ENCODE measurements at places on chromosomes 2 and 18. TPM values are rescaled to one million over a fixed set of nuclear protein-coding genes. Genes with fewer than 3 reads are reported as not detected.
A peak's percentile ranks its signal among the peaks of the same experiment; 100 is the strongest.

DNA sequence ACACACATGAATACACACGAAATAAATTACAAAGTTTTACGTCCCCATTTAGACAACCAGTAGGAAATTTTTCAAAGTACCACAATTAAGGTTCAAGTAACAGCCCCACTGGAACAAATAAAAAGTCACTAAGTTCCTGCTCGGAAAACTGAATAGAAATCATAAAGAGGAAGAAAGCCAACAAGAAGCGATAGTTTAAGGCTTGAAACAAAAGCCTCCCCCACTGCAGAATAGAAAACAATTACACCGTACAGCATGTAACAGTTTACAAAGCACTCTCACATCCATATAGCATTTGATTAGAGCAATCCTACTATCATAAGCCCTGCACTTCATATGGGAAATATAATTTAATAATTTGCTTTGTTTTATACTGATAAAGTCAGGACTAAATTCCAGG lies 15.5 kb downstream of the KLF7 start:
- peaks cover 24% of the 10 kb centered on the region for H3K4me1 ChIP-seq
- no peak overlapping the region for H3K4me3 ChIP-seq
- no peak overlapping the region for H3K27ac ChIP-seq

GRCh38 chr18:9869715-9870430 lies 15.9 kb upstream of the TXNDC2 start:
- no peaks in the 10 kb centered on the region for H3K36me3 ChIP-seq
- no peak overlapping the region for H3K27ac ChIP-seq
- H3K27me3 ChIP-seq, result no peaks in the 10 kb centered on the region
- H3K4me3 ChIP-seq, result no peak overlapping the region
- peaks cover 10% of the 10 kb centered on the region for H3K4me1 ChIP-seq

DNA sequence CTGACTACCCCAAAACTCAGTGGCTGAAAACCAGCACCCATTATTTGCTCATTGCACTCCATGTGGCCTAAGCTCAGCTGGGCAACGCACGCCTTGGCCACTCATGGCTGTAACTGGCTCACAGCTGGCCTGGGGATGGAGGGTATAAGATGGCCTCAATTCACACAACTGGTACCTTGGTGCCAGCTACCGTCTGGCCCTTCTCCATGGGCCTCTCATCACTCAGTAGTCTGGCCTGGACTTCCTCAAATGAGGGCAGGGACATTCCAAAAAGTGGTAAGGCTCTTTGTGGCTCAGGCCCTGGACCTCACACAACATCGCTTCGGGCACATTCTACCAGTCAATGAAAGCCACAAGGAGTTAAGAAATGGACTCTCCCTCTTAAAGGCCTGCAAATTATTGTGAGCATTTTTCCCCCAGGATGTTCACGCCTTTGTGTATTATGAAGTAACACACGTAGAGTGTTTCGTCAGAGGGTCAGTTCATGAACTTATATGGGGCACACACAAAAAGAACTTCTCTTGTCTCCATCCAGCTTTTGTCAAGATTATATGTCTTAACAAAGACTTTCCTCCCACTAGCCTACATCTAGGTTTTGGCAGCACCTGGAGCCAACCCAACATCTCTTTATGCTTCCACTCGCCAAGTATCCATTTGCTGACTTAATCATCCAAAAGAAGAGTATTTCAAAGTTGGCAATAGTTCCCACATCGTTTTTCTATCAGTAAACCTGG lies 145.2 kb downstream of the CCBE1 start:
- H3K4me3 ChIP-seq, result no peak overlapping the region
- no peaks in the 10 kb centered on the region for H3K27me3 ChIP-seq
- peaks cover 24% of the 10 kb centered on the region for H3K4me1 ChIP-seq
- no peak for DNase-seq
- no peak overlapping the region for H3K27ac ChIP-seq
- H3K36me3 ChIP-seq, result no peaks in the 10 kb centered on the region

DNA sequence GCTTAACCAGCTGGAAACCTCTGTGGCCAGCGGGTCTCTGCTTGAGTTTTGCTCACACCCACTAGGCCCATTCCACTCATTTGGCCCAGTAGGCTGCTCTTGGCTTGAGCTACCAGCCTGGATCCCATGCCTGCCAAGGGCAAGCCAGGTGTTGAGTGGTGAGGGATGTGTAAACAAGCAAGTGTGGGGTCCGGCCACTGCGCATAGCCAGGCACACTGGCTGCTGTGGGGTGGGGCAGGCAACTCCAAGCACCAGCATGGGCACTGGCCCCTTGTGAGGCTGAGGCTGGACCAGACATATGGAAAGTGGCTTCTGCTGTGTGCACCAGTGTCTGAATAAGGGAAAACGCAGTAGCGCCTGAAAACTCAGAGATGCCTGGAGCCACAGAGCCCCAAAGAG lies 732.7 kb downstream of the NR4A2 start:
- no peaks in the 10 kb centered on the region for H3K27me3 ChIP-seq
- H3K27ac ChIP-seq, result no peak overlapping the region
- H3K36me3 ChIP-seq, result no peaks in the 10 kb centered on the region
- no peak overlapping the region for H3K4me3 ChIP-seq
- DNase-seq, result no peak

- no peak for DNase-seq
- H3K36me3 ChIP-seq, result peaks cover 13% of the 10 kb centered on the region
- no peaks in the 10 kb centered on the region for H3K4me1 ChIP-seq
- no peak overlapping the region for H3K27ac ChIP-seq
- no peaks in the 10 kb centered on the region for H3K27me3 ChIP-seq
- no peak overlapping the region for H3K4me3 ChIP-seq
These were observed 93.5 kb upstream of the KIF5C start for GRCh38 chr2:148781544-148781943.

GRCh38 chr18:67517444-67517765 lies 885 bp upstream of the DSEL start:
- H3K36me3 ChIP-seq, result no peaks in the 10 kb centered on the region
- no peak overlapping the region for H3K4me3 ChIP-seq
- DNase-seq, result peak; percentile 33
- H3K27ac ChIP-seq, result peak overlapping the region; percentile 85

DNA sequence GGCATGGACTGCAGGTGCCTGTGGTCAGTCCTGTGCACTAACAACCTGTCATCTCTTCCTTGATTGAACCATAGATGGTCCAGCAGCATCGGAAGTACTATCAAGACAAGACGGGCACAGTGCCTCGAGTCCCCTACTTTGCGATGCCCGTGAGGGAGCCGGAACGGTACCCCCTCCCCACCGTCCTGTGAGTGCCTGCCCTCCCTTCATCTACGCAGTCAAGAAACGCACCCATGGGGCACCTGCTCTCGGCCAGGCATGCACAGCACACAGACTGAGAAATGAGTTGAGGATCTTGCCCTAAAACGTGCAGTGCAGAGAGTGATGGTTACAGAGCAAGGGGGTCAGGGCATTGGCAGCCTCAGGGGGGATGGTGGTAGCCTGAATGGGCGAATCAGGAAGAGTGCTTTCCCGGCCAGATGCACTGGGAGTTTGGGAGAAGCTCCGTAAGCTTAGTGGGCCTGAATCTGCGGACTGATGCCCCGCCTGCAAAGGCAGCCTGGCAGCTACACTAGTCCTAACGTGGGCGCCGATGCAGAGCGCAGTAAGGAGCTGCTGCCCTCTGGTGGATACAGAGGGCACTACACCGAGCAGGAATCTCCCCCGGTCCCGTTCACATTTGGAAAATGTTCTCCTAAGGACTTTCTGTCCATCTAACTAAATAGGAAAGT lies 63.6 kb downstream of the CIB4 start:
- H3K4me3 ChIP-seq, result no peak overlapping the region
- no peaks in the 10 kb centered on the region for H3K27me3 ChIP-seq
- H3K36me3 ChIP-seq, result no peaks in the 10 kb centered on the region

DNA sequence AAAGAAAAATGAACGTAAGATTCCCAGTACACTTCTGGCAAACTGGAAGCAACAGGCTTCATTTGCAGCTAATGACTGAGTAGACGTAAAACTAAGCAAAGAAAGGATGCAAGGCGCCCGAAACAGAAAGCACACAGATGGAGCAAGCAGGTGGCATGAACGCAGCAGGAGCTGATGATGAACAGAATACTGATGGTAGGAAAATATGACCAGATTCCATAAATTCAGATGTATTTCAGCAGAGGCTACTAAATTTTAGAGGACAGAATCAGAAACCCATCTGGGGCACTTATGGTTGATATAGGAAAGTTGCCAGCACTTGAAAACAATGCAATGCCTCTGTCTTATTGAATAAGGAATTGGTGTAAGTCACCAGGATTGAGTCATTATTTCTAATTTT lies 658.7 kb upstream of the LINC00305 start:
- H3K4me1 ChIP-seq, result no peaks in the 10 kb centered on the region
- no peak overlapping the region for H3K4me3 ChIP-seq
- no peak overlapping the region for H3K27ac ChIP-seq
- DNase-seq, result no peak
- no peaks in the 10 kb centered on the region for H3K36me3 ChIP-seq
- no peaks in the 10 kb centered on the region for H3K27me3 ChIP-seq

GRCh38 chr2:36918307-36918706 lies 48.0 kb downstream of the STRN start:
- no peak overlapping the region for H3K4me3 ChIP-seq
- H3K36me3 ChIP-seq, result no peaks in the 10 kb centered on the region
- DNase-seq, result no peak
- H3K27ac ChIP-seq, result no peak overlapping the region

GRCh38 chr18:57930476-57930875 lies 113.5 kb upstream of the NEDD4L start:
- no peak overlapping the region for H3K27ac ChIP-seq
- no peak overlapping the region for H3K4me3 ChIP-seq
- H3K36me3 ChIP-seq, result no peaks in the 10 kb centered on the region
- no peaks in the 10 kb centered on the region for H3K27me3 ChIP-seq
- DNase-seq, result no peak

GRCh38 chr2:106189764-106190468 lies 4.2 kb downstream of the UXS1 start:
- H3K27me3 ChIP-seq, result no peaks in the 10 kb centered on the region
- DNase-seq, result no peak
- no peak overlapping the region for H3K27ac ChIP-seq
- no peaks in the 10 kb centered on the region for H3K36me3 ChIP-seq

GRCh38 chr2:196263181-196263747 lies 91.9 kb upstream of the STK17B start:
- no peak overlapping the region for H3K27ac ChIP-seq
- H3K36me3 ChIP-seq, result no peaks in the 10 kb centered on the region
- peaks cover 13% of the 10 kb centered on the region for H3K4me1 ChIP-seq
- H3K4me3 ChIP-seq, result no peak overlapping the region

GRCh38 chr18:79300413-79300812 lies 95.3 kb upstream of the NFATC1 start:
- no peak for DNase-seq
- H3K4me1 ChIP-seq, result no peaks in the 10 kb centered on the region
- no peak overlapping the region for H3K4me3 ChIP-seq
- peaks cover 5% of the 10 kb centered on the region for H3K36me3 ChIP-seq
- H3K27ac ChIP-seq, result no peak overlapping the region

DNA sequence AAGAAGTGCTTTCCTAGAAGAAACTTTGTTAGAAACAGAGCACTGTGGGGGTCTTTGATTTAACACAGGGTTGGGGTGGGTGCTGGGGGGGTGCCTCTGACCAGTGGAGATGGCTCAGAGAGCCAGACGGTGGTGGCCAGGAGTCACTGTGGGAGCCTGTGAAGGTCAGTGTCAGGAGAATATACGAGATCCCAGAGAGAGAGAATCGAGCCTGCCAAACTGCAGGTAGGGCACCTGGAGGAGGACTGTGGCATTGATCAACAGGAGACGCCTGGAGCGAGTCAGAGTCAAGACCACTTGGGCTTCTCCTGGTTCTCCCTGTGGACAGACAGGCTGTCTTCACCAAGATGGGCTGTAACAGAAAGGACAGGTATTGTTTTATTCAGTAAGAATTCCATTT lies 136.5 kb upstream of the TWIST2 start:
- no peaks in the 10 kb centered on the region for H3K4me1 ChIP-seq
- no peaks in the 10 kb centered on the region for H3K27me3 ChIP-seq
- H3K36me3 ChIP-seq, result no peaks in the 10 kb centered on the region
- no peak overlapping the region for H3K4me3 ChIP-seq

GRCh38 chr2:85628658-85629057 lies 12.7 kb downstream of the USP39 start:
- H3K27ac ChIP-seq, result no peak overlapping the region
- no peak for DNase-seq
- no peak overlapping the region for H3K4me3 ChIP-seq
- peaks cover 82% of the 10 kb centered on the region for H3K36me3 ChIP-seq

DNA sequence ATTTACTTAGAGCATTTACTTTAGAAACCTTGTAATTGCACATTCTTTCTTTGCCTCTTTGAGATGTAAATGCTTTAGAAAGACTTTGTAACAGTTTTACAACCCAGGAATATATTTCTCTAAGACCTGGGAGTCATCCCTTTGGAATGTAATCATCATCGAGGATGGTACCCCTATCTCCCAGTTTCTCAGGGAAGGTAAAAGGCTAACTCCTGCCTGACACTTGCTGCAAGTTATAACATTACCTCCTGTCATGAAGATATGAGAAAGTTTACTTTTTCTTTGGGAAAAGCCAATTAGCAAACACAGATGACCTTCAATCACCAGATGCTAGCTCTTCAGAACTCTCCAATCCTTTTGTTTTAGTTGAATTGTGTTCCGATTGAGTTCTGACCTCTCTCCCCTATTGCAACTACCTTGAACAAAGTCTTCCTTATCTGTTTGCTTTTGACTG lies 420.3 kb upstream of the FSIP2 start:
- DNase-seq, result no peak
- no peak overlapping the region for H3K27ac ChIP-seq
- H3K36me3 ChIP-seq, result no peaks in the 10 kb centered on the region
- H3K27me3 ChIP-seq, result no peaks in the 10 kb centered on the region
- no peaks in the 10 kb centered on the region for H3K4me1 ChIP-seq
- H3K4me3 ChIP-seq, result no peak overlapping the region

- no peaks in the 10 kb centered on the region for H3K4me1 ChIP-seq
- H3K4me3 ChIP-seq, result no peak overlapping the region
- H3K27me3 ChIP-seq, result no peaks in the 10 kb centered on the region
- DNase-seq, result no peak
- no peaks in the 10 kb centered on the region for H3K36me3 ChIP-seq
- no peak overlapping the region for H3K27ac ChIP-seq
These were observed 127.8 kb upstream of the TRIB2 start for GRCh38 chr2:12588986-12589385.

KCNIP3 gene
- 66.5 TPM for total RNA-seq

ABCG8 gene
- total RNA-seq, result not detected

SUMO1 gene
- total RNA-seq, result 110 TPM

ABCB11 gene
- total RNA-seq, result 0.11 TPM

IL1RN gene
- 0.67 TPM for total RNA-seq

IL36B gene
- total RNA-seq, result not detected

LRRC30 gene
- not detected for total RNA-seq
